ENCODE measurements at places on chromosomes 16 and 17.

DNA sequence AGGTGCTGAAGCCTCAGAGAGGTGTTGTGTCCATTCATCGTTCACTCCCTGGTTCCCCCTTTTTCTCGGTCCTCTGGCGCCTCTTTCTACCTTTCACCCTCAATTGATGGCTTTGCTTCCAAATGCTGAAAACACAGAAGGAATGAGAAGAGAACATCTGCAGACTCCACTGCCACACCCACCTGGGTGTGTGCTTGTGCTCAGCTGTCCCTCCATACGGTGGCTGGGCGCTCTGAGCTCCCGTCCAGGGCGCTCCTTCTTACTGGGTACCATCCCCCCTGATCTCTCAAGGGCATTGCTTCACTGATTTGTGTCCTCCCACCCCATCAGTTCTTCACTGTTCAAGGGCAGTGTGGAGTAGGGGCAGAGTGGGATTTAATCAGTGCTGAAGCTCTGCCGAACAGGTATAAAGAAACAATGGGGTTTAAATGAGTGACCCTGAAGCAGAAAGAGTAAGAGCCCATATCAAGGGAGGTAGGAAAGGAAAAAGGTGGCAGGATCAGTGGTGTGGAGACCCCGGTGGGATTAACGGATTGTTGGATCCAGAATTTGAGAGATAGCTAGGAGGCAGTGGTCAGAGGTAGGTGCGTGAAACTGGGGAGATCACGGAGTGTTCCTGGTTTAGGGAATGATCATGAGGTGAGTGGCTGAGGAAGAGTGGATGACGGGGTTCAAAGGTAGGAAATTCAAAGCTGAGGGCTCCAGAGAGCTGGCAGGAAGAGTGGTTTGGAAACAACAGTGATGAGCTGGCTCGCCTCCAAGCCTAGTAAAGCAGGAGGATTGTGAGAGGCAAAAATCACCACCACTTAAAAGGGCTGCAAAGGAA is 40.8 kb downstream of the MRTFB start:
- DNase-seq, result peak; percentile 0

GRCh38 chr17:28433721-28434120 is 27.7 kb upstream of the SLC46A1 start:
- DNase-seq, result no peak

- no peak for DNase-seq
Measured at GRCh38 chr17:18213666-18214270, 11.7 kb upstream of the LLGL1 start.

- DNase-seq, result no peak
Measured at GRCh38 chr17:37859451-37859850, 64.8 kb upstream of the TBC1D3K start.

DNA sequence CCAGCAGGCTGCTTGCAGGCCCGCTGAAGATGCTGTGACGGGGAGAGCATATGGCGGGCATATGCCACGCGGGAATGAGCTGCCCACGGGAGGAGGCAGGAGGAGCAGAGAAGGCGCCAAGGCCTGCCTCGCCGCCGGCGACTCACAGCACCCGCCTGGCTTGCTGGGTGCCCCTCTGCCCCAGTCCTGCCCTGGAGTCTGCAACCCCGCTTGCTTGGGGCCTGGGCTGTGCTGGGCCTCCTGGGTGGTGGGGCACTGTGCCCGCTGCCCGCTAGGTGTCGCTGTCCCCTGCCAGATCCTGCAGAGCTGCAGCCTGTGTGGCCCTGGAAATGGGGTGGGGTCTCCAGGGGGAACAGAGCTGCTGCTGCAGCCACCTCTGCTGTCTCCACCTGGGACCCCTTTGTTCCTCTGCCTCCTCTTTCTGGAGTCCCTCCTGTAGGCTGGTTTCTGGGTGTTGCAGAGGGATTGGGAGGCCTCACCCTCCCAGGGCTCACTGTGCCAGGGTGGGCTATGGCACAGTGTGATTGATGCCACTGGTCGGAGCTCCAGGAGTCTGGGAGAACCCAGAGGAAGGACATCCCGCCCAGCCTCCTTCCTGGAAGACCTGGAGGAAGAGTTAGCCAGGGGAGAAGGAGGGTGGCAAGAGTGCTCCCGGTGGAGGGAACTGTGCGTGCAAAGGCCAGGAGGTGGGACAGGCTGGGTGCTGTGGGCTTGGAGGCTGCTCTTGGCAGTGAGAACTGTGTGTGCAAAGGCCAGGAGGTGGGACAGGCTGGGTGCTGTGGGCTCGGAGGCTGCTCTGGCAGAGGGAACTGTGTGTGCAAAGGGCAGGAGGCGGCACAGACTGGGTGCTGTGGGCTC is 141.0 kb upstream of the CIBAR2 start:
- DNase-seq, result peak; percentile 40

GRCh38 chr17:66691644-66692420 is 143.1 kb upstream of the CACNG5 start:
- DNase-seq, result no peak

DNA sequence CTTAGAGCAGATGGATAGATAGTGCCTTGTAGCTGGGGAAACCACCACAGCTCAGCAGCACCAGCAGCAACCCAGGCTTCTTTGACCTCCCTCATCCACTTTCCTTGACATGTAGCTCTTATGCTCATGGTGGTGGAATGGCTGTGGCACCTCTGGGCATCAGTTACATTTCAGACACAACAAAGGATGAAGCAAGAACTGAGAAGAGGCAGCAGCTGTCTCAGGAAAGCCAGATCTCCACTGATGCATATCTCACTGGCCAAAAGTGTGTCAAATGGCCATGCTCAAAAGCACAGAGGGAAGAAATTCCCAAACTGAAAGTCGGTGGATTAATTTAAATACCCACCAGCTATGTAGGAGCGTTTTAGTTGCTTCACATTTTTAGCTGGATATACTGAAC is 671.4 kb upstream of the SALL1 start:
- no peak for DNase-seq

GRCh38 chr17:44122816-44123355 is 555 bp downstream of the HDAC5 start:
- no peak for DNase-seq

GRCh38 chr17:8964801-8965393 is 610 bp downstream of the PIK3R5 start:
- peak; percentile 48 for DNase-seq

DNA sequence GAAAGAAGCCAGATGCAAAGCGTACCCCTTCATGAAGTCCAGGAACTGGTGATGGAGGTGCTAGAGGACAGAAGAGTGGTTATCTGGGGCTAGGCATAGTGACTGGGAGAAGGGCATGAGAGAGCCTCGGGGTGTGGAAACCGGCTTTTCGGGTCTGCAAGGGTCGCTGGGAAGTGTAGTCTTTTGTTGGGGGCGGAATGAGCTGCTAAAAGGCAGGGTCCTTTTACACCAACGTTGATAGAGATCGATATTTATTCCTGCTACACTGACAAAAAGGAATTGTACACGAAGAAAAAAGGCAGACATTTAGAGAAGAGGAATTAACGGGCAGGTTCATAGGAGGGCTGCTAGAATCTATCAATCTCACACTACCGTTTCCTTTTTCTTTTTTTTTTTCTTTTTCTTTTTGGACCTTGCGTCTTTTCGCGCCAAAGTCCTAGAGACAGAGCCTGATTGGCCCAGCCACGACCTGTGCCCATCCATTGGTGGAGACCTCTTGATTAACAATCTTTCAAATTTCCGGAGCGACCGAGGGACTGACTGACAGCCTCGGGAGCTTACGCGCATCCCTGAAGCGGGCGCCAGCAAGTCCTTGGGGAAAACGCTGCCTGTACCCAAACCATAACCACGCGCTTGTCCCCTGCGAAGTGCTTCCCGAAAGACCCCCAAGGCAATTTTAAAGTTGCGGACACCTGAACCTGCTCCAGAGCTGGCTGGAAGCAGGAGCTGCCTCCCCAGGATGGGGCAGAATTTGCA is 27.7 kb upstream of the DHRS7B start:
- peak; percentile 45 for DNase-seq

DNA sequence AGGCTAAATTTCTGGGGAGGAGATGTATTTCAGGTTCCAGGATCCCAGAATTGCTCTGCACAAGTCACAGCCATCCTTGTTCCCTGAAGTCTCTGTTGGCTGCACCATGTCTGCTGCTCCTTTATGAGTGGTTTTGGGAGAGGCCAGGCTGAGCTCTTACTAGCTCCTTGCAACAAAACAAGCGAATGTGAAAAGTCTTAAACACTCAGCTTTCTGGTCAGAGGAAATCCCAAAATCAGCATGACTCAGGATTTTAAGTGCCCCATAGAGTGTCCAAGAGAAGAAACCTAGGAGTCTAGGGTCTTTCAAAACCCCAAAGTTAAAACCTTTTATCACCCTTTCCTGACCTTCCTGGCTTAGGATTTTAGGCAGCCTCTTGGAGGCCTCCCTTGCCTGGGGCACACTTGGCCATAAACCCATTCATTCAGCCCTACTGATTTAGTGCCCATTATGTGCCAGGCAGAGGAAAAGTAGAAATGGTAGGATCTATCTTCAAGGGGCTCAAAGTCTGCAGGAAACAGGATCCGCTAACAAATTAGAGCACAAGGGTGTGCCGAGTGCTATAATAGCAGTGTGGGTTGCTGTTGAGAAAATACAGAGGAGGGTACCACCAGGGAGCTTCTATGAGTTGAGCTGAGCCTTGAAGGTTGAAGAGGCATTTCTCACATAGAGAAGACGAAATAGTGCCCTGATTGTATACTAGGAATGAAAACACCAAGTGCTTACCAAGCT is 36.9 kb downstream of the SOST start:
- no peak for DNase-seq

GRCh38 chr17:72336026-72336803 is 215.4 kb downstream of the SOX9 start:
- no peak for DNase-seq

GRCh38 chr17:37802712-37803416 is 58.0 kb upstream of the HNF1B start:
- no peak for DNase-seq

DNA sequence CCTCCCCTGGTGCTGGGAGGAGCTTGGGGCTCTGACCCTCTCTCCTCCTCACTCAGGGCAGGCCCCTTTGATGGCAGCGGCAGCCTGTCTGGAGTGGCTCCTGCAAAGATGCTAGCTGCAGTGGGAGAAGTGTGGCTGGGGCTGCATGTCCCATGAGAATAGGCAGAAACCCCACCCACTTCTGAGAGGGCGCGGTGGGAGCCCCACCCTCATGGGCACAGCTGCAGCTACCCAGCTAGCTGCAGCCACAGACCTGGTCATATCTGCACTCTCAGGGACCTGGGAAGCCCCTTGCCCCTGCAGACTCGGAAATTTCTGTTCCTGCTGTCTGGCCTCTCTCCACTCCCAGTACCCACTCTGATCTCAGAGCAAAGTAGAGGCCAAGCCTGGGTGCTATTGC is 72.2 kb upstream of the BRD7 start:
- no peak for DNase-seq

DNA sequence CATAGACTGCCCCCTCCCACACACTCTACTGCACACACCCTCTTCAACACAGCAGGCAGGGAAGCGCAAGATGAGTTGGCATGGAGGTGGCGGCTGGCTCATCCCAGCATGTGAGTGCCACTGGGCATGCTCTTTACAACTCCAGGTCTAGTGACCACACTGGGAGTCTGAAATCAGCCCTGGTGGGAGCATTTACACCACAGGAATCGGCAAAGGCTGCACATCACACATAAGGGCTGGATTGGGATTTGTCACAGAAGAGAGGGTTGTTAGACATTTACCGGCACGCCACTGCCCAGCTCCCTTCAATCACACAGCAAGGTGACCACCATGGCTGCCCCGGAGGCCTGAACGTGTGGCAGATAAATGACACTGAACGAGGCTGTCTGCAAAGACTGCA is 49.4 kb downstream of the ENGASE start:
- no peak for DNase-seq

DNA sequence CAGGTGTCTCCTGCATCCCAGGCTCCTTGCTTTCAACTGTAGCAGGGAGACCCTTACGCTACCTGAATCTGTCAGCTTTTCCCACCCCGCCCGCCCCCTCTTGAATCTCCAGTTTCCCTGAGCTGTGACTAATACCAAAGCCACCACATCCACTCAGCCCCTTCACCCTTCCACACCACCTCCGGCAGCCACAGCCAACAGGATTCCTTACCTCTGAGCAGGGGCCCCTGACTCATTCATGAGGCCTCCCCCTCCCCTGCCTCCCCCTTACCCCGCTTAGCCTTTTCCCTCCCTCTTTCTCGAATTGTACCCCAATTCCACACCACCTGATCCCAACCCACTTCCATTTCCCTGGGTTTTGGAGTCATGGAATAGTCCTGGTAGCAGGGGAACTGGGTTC is 2.3 kb downstream of the STX1B start:
- no peak for DNase-seq
